ENCODE measurements at places on chromosomes 7 and 10.

GRCh38 chr10:31381766-31382316, 62.8 kb downstream of the ZEB1 start:
- DNase-seq, result no peak

DNA sequence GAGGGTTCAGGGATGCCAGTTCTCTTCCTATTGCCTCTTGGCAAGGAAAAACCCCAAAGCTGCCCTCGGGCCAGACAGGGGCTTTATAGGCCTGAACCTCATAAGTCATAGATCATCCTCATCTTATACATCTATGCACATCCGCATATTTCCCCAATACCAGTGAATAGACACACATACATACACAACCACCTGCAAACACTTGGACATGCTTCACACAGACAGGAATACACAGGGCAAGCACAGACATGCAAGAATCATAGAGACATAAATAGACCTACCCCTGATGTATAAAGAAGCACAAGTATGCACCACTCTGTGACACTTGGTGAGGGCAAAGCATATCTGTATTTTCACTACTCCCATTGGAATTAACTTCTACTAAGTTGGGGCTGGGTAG, 30.7 kb downstream of the MBL2 start:
- DNase-seq, result no peak

DNA sequence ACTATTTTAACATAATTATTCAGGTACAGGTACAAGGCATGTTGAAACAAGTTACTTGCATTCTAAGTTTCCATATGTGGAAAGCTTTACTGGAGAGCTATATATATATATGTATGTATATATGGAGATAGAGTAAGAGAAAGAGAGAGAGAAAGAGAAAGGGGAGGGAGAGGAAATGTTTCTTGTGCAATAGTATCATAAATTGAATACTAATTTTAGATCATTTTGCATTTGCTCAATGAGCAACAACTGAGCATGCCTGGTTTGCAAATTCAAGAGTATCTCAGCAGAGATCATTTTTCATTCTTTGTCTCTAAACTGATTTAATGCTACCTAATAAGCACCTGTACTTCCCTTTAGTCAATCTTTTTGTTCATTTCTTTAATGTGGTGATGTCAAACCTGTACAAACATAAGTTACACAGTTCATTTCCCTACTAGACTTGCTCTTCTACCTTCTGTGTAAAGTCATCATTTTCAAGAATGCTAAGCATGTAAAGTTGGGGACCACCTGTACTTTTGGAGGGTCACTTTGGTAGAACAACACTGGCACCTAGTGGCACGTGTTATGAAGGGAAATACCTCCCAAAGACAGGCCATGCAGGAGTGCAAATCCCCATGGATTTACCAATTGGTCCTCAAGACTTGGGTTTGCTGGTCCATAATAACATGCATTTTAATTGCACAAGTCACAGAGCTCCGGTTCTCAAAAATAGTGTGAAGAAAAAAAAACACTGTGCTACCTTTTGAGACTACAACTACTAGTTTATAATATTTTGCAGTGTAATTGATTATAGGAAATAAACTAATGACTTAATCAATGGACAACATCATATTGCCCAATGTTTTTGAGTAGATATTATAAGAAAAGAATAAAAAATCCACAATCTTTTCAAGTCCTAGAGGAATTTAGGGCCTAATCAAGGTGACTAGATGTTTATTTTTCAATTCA, 431.2 kb upstream of the IGFBP3 start:
- DNase-seq, result peak; percentile 48

DNA sequence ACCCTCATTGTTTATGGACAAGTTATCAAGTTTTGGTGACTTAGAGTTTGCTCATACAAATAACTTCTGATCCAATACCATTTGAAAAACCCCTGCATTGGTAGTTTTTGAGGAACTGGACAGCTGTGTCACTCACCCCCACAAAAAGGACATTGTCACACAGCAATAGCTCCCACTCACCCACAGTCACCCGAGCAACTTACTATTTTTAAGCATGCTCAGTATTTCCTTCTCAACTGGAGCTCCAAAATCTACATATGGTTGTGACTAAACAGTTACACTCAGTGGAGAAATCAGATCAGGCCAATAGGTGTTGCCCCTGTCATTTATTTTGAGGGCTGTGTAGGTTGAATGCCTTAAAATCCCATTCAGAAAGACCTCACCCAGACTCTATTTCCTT, 165.2 kb upstream of the AUTS2 start:
- DNase-seq, result no peak

DNA sequence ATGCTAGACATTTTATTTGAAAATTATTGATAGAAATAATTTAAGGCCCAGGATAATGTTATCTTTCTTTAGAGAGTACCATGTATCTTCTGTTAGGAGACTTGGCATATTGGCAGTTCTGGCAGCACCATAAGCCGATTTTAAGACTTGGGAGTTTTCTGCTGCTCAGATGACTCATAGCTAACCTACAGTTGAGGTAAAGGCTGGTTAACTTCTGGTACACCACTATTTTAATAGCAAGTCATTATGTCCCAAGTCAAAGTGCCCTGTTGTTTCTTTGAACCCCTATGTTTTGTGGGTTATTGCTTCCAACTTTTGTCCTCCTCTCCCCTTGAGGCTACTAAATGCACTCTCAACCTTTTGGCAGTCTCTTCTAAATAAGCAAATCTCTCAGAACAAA, 25.2 kb downstream of the ATRNL1 start:
- no peak for DNase-seq

- DNase-seq, result no peak
These were observed 19.0 kb upstream of the ANKRD2 start for GRCh38 chr10:97553575-97554031.

- DNase-seq, result no peak
These were observed 78.8 kb upstream of the ANKRD1 start for GRCh38 chr10:90999512-91000172.

- peak; percentile 53 for DNase-seq
These were observed 25.0 kb downstream of the ZNF487 start for GRCh38 chr10:43461950-43462349.

DNA sequence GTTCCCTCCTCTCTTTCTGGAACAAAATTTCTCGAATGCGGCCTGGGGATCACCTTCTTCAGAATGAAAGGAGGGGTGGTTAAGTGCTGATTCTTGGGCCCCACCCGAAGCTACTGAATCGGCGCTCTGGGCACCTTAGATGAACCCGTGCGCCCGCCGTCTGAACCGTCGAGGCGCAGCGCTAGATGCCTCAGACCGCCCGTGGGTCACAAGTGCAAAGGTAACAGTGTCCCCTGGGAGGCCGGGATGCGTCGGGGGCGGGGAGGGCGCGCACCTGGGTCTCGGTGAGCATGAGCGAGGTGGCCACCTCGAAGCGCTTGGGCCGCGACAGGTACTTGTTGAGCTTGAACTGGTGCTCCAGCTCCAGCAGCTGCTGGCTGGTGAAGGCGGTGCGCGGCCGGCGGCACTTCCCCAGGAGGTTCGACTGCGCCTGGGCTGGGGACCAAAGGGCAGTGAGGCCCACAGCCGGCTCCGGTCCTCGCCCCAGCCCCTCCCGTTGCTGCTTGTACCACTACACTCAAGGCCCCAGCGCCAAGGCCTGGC, 4.2 kb downstream of the MNX1 start:
- DNase-seq, result no peak

GRCh38 chr7:74178632-74179031, 4.5 kb downstream of the EIF4H start:
- DNase-seq, result no peak

GRCh38 chr10:6926971-6927370, 346.9 kb upstream of the PRKCQ start:
- no peak for DNase-seq

DNA sequence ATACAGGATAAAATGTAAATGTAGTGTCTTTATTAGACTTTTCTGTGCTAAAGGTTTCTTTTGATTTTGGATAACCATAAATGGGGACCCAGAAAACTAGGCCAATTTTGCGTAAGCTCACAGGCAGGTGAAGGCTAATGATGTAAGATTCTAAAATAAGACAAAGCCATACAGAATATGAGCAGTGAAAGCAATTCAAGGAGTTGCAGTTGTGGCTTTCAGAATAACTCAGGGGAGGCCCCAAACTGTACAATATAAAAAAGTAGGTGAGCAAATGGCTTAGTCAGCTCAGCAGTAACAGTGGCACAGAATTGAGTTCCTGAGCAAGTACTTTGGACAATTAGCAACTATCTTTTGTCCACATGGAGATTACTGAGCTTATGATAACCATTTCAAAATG, 81.7 kb upstream of the NRP1 start:
- no peak for DNase-seq

DNA sequence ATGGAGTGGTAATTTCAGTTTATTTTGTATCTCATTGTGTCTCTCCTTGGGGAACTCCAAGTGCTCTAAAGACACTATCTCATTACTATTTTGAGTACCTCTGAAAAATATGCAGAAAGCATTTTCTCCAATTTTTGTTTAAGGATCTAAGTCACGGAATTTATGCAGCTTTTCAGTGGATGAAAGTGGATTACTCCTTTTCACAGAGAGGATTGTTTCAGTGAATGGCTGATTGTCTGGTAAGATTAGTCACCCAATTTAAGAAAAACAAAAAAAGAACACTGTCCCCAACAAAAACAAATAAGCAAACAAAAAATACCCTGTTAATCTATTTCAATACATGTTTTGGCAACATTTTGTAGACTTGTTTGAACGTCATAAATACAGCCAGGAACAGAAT, 338.3 kb upstream of the TEX47 start:
- no peak for DNase-seq

DNA sequence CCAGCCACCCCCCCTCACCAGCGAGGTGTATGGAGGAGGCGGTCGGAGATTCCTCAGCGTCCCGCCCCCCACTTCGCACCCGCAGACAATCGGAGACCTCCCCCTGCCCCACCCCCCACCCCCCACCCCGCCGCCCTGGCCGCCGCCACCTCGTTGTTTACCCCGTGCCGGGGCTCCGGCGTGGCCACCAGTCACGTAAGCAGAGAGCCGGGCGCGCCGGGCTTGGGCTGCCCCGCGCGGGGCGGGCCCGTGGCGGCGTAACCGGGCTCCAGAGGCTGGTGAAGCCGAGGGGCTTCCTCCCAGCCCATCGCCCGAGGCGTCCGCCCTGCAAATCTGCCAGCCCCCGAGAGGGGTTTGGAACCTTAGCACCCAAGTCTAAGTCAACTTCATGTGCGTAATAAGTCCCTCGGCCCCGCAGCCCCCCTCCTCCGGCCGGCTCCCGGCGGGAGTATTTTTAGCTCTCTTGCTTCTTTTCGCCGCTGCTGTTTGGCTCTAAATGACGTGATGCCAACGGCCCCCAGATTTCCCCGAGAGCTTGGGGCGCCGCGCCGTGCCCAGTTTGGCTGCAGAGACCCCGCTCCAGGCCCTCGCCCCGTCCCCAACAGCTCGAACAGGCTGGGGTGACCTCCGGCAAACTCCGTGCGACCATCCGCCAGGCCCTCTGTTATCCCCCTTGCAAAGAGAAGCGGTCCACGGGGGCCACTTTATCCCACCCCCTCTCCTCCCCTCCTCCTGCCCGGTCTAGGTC, 2.7 kb downstream of the MXI1 start:
- no peak for DNase-seq

GRCh38 chr7:1040790-1041189, 3.6 kb upstream of the GPR146 start:
- peak; percentile 46 for DNase-seq

DNA sequence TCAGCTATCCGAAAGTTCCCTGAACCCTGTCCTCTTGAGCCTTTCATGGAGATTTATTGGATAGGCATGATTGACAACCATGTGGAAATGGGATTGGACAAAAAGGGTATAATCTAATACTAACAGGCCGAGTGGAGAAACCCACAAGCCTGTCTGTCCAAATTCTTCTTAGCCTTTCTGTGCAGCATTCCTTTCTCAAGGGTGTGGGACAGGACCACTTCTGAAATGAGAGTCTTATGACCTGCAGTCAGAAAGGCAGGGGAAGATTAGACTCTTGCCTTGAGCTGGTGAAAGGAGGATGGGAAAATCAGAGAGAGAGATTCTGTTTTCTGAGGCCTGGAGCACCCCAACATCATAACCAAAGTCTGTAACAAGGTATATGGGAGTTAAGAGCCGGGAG, 85.5 kb downstream of the MAPK8 start:
- no peak for DNase-seq

DNA sequence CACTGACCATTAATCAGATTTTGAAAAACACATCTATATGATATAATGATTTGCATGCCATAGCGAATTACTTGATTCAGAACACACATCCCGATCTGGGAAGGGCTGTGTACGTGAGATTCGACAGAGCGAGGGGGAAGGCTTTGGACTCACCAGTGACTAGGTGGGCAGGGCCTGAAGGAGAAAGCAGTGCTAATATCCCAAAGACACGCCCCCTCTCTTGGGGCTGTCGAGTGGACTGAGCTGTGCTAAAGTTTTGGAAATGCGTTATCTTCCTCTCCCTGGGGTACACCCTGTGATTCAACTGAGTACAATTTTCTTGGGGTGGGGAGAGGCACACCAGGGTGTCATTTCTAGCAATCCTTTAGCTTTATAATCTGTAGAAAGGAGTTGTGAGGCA, 1.8 kb downstream of the LRRC17 start:
- no peak for DNase-seq

DNA sequence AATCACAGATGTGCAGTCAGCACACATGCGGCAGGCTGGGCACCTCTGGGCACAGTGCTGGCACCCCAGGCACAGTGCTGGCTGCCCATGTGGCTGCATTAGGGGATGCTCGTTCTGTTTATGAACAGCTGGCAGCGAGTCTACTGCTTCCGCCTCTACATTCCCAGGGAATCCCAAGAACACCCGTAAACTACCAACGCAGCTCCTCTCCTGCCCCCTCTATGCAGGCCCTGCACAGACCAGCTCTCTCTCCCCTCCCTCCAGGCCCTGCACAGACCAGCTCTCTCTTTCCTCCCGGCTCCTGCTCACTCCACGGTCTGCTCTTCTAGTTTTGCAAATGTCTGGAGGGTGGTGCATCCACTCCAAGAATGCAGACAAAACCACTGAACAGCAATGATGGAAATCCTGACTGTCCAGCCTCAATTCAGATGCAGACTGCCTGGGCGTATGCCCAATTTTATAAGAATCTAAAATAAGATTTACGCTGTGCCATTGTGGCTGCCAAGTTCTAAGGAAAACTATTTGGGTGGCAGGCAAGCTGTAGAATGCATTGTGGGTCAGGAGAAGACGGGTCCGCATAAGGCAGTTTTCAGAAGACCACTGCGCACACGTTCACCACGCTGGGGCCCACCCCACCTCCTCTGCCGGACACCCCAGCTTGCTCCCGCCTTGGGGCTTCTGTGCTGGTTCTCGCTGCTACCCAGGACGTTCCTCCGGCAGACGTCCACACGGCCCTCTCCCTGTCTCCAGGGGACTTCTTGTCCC, 234.6 kb downstream of the ZMYND11 start:
- peak; percentile 71 for DNase-seq

GRCh38 chr7:150992833-150993302, 2.1 kb downstream of the NOS3 start:
- no peak for DNase-seq

DNA sequence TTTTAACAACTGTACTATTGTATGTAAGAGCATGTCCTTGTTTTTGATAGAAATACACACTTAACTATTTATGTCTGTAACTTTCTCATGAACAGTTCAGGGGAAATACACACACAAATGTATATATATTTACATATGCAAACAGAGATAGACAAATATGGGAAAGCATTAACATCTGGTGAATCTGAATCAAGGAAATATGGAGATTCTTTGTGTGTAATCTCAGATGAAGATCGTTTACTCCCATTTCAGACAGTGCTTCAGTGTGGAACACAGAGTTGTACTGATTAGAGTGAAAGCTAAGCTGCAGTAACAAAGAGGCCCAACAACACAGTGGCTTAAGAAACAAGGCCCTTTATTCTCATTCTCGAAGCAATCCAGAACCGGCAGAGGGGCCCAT, 26.3 kb upstream of the NPVF start:
- no peak for DNase-seq

Measured in GM04504 (cell line).